ENCODE measurements at places on chromosomes 3 and 15.

DNA sequence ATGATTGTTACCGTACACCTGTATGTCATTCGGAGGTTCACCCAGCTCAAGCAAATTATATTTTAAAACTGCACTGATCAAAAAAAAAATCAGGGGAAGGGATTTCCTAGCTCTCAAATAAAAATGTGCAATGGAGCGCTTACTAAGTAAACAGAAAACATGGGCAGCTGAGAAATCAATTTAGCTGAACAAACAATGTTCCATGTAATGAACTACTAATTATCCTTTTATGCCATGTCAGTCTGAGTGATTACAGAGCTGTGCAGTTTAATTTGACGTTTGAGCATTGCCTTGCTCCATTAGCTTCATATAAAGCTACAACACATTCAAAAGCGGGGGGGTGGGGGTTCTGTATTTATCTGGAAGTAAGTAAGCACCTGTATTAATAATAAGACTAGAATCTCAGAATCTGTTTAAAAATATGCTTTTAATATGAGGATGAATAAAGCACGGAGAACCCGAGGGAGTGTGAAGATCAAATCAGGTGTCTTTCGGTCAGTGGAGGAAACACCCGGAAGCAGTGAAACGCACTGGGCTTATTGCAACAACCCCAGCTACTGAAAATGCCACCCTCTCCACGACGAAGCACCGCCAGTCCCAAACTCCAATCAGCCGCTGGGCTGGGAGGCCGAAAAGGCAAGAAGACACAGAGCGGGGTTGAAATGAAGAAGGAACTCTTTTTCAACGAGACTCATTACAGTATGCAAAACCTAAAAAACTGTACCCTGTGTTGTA, 196.5 kb upstream of the ATP11B start:
- DNase-seq: no peak

- DNase-seq: no peak
These were observed 81.4 kb upstream of the CRBN start for GRCh38 chr3:3260870-3261269.

- DNase-seq: no peak
These were observed 1.5 kb downstream of the ADCY5 start for GRCh38 chr3:123447416-123447748.

GRCh38 chr3:136068708-136069107, 103.2 kb downstream of the PPP2R3A start:
- DNase-seq: peak; percentile 58

DNA sequence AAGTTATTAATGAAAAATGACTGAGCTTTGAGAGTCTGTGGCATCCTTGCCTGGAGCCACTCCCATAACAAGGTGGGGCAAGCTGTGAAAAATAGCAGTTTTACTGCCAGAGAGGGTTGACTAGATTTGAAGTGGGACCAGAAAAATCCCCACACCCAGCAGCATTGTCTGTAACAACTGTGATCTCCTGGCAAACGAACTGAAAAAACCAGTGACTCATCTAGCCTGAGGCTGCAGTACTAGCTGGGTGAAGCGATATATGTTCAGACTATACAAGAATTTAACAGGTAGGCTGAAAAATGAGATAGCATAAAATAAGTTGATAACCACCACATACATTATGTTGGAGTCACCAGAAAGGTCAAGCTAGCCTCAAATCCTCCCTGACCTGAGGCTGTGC, 64.0 kb downstream of the DPH6 start:
- DNase-seq: peak; percentile 23

GRCh38 chr15:73550190-73550589, 83.0 kb downstream of the NPTN start:
- DNase-seq: peak; percentile 7

DNA sequence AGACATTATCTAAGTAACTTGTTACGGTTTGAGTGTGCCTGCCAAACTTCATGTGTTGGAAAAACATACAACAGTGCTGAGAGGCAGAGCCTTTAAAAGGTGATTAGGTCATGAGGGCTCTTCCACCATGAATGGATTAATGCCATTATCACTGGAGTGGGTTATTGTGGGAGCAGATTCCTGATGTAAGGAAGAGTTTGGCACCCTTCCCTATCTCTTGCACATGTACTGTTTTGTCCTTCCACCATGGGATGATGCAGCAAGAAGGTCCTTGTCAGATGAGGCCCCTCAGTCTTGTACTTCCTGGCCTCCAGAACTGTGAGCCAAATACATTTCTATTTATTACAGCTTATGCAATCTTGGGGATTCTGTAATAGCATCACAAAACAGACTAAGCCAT, 413.9 kb downstream of the EPHA3 start:
- peak; percentile 29 for DNase-seq

- no peak for DNase-seq
These were observed 142.3 kb upstream of the RASGRP1 start for GRCh38 chr15:38706956-38707355.

DNA sequence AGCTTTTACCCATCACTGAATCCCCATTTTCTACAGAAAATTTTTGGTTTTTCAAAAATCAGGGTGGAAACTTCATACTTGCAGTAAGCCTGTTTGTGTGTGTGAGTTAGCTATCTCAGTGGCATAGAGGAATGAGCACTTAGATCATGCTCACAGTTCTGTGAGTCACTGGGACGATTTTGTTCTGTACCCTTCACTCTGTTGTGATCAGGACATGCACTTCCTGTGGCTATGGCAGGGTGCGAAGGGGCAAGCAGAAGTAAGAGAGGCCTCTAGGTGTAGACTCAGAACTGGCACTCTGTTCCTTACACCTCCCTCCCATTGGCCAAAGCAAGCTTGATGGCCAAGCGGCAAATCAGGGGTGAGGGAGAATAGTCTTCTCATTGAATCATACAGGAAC, 11.6 kb downstream of the NIPA2 start:
- no peak for DNase-seq

GRCh38 chr3:110430146-110430545, 641.5 kb upstream of the NECTIN3 start:
- peak; percentile 15 for DNase-seq

DNA sequence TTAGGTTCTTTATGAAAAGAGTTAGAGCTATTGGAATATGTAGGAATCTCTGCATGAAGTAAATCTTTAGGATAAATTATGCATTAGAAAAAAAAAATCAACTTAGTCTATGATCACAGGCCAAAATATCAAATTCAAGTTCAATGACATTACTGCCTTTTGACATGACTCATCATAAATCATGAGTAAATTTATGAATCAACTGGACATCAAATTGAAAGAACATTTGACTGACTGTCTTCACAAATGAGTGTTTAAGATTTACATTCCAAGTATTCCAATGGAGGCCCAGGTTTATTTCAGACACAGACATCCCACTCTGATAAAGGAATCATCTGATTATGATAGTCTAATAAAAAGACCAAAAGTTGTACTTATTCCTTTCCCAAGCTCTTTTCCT, 192.8 kb upstream of the TTC14 start:
- DNase-seq: no peak

DNA sequence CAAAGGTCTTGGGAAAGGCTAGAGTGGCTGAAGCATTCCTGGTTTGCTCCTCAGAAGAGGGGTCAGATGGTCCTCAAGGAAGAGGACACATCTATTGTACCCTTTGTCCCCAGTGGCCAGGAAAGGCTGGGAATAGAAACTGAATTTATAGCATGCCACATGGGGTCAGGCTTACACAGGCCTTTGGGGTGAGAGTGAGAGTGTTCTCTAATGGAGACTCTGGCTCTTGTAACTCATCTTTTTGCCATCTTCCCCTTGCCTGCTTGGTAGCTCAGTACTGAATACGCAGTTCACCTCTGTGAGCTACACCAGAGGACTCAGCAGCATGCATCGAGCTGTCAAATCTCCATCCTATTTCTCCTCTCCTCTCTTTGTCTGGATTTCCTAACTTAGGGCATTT, 87.5 kb downstream of the ATP2B2 start:
- no peak for DNase-seq

GRCh38 chr3:25618028-25618427, 46.7 kb downstream of the TOP2B start:
- no peak for DNase-seq

- DNase-seq: peak; percentile 49
These were observed 109.8 kb downstream of the IGF2BP2 start for GRCh38 chr3:185715091-185715490.

- DNase-seq: no peak
These were observed 8.9 kb downstream of the HGD start for GRCh38 chr3:120673116-120673515.

DNA sequence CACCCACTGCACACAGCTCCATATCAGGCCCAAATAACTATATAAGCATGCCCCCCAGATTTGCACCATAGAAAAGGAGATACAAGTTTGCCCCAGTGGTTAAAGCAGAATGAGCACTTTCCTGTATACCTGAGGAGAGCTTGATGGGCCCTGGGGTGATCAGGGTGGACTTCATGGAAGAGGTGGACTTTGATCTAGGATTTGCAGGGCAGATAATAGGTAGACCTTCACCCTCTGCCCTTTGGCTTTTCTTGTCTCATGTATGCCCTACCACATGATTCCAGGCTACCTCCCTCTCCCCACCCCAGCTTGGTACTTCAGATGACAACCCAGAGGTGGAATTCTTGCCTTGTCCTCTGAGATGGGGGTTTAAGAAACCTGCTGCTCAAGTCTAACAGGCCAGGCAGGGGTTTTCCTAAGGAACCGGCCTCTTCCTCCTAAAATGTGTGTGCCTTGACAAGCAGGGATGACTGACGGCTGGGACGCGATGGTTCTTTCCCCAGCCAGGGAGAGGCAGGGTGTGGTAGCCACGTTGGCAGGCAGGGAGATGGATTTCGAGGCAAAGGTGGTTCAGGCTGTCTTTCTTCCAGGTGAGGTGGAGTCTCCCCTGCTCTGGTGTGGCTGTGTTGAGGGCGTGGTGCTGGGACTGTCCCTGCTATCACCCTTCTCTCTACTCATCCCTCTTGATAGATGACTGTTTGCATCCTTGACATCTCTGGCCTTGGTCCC, 6.6 kb upstream of the RHCG start:
- no peak for DNase-seq

- DNase-seq: no peak
These were observed 81.8 kb upstream of the MRPS22 start for GRCh38 chr3:139261754-139262586.

DNA sequence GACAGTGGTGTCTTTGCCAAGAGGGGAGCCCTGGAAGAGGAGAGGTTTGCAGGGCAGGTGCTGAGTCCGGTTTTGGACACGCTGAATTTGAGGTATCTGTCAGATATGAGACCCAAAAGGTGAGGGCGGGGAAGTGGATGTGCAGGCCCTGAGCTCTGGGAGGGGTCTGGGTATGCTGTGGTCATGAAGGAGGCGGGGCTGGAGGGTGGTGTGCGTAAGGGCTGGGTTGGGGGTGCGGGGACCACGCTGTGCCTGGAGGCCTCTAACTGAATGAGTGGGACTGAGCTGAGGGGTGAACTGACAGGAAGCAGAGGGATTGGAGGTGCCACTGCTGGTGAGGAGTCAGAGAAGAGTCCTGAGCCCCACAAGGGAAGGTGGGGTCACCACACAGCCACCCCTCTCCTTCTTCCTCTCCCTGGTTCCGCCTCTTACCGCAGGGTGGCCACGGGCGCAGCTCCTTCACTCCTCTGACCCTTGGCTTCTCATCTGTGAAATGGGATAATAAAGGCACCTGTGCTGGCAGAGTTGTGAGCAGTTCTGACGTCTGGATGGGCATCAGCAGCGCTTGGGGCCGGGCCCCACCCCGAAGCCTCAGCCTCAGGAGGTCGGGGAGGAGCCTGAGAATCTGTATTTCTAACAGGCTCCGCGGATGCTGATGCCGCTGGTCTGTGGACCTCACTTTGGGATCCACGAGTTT, 28.8 kb downstream of the PSTPIP1 start:
- no peak for DNase-seq

- peak; percentile 37 for DNase-seq
These were observed 194.2 kb downstream of the EBLN2 start for GRCh38 chr3:73255609-73256029.

- no peak for DNase-seq
These were observed 476.9 kb downstream of the SQOR start for GRCh38 chr15:46111730-46112129.

- DNase-seq: no peak
These were observed 35.6 kb upstream of the MUC4 start for GRCh38 chr3:195847055-195847950.

- DNase-seq: no peak
These were observed 283.0 kb downstream of the UACA start for GRCh38 chr15:70480196-70480856.

DNA sequence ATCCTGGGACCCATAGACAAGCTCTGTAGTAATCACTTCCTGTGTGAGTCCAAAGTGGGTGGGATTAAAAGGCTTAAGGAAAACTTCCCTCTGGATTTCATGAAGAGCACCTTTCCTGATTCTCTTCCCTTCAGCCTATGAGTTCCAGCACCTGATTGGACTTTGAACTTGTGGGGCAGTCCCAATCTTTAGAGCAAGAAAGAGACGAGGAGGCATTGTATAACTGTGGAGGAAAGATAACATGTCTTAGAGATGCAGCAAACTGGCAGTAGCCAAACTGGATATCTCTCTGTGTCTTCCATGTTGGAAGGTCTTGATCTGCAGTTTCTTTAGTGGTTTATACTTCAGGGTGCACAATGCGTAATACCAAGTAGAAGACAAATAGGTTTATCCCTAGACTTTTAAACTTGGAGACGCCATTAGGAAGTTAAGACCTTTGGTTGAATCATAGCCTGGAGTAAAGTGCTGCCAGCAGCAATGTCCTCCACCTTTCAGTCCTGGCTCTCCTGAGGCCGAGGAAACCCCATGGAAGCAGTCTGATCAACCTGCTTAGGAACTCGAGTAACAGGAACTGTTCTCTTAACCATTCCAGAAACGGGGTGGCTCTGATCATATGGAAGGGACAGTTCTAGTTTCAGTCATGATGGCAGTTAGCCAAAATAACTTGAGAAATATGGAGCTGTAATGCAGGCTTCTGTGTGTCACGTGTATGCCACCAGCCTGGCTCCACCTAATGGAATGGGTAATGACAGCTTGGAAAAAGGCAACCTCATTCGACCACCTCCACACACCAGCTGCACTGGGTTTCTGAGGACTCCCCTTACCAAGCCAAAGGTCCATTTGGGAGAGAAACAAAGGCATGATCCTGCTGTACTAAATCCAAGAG, 4.7 kb downstream of the EIF1B start:
- no peak for DNase-seq

- DNase-seq: no peak
These were observed 18.4 kb upstream of the KCNMB2 start for GRCh38 chr3:178517665-178518334.

DNA sequence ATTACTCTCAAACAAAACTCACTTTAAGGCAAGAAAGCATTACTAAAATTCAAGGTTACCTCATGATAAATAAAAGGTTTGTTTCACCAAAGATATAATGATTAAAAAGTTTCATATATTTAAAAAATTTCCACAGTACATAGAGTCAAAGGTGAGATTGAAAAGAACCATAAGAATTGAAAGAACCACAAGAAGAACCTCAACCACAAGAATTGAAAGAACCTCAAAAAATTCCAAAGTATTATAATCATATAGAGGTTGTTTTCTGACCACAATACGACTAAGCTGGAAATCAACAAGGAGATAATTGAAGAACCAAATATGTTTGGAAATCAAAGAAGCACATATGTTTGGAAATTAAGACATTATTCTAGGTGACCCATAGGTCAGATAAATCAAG, 52.7 kb downstream of the SLC25A36 start:
- no peak for DNase-seq

- DNase-seq: no peak
These were observed 35.1 kb upstream of the IGSF11 start for GRCh38 chr3:119069725-119070124.
